Liver (tissue), 10 donors: ENCODE measurements at places on chromosomes 12 and 14.

DNA sequence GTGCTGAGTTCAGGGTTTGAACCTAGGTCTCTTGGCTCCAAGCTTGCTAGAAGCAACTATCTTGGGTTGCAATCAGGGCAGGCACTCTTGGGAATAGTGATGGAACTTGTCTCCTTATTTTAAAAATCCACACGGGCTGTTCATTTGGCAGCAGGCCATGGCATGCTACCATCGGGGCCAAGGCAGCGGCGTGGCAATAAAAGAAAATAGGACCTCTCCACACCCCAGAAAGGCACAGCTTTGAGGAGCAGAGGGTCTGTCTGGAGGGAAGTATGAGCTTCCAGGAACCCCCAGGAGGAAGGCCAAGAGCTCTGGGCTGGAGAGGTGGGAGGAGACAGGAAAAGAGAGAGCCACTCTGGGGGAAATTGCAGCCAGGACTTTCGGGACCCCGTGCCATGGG lies 15.3 kb downstream of the RPS6KL1 start:
- DNase-seq = no peak

GRCh38 chr14:68623826-68624225 lies 169.0 kb downstream of the ZFP36L1 start:
- DNase-seq = peak; percentile 30

DNA sequence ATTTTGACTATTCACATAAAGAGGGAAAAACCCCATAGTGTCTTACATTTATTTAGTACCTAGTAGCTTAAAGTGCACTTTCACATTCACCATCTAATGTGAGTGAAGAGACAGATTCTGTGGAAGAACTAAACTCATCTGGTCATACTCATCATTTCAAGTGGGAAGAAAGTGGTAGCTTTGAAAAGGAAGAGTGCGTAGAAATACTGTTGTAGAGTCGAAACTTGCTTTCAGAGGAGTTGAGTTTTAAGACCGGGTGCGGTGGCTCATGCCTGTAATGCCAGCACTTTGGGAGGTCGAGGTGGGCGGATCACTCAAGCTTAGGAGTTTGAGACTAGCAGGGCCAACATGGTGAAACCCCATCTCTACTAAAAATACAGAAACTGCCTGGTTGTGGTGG lies 222.2 kb downstream of the ERC1 start:
- DNase-seq = no peak

DNA sequence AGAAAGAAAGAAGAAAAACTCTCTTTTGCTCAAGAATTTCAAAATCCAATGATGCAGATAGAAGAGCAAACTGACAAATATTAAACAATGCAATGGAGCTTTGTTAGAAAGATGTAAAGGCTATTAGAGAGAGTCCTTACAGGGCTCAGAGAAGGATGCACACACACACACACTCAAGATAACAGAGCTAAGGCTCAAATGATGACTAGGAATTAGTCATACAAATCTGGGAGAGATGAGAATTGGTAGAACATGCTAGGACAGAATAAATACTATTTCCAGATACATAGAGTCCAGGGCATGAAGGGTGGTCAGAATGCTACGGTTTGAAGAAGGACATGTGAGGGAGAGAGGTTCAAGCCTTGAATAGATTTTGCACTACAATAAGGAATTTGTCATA lies 650.1 kb upstream of the MDGA2 start:
- no peak for DNase-seq

- DNase-seq = no peak
Measured at GRCh38 chr14:27410981-27411380, 813.1 kb upstream of the NOVA1 start.
